ENCODE measurements at places on chromosomes 2 and 18.

DNA sequence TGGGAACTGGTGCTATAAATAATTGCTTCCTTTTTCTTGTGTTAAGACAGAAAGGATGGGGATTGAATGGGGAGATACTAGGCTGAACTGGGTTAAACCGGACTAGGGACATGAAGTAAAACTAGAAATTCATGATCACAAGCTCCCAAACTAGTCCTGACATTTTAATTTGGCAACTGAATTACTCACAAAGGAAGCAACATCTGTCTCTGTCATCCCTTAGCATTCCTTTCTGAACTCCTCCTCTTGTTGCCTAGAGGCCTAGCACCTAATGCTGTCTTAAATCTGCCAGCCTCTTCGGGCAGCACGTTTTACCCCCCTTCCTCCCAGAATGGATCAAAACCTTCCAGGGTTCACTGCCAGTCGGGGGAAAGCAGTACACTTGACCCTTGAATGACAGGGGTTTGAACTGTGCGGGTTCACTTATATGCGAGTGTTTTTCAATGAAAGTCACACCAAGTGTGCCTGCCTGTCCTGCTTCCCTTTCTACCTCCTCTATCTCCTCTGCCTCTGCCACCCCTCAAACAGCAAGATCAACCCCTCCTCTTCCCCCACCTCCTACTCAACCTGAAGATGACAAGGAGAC lies 8.2 kb downstream of the KCTD1 start:
- no peak for DNase-seq

DNA sequence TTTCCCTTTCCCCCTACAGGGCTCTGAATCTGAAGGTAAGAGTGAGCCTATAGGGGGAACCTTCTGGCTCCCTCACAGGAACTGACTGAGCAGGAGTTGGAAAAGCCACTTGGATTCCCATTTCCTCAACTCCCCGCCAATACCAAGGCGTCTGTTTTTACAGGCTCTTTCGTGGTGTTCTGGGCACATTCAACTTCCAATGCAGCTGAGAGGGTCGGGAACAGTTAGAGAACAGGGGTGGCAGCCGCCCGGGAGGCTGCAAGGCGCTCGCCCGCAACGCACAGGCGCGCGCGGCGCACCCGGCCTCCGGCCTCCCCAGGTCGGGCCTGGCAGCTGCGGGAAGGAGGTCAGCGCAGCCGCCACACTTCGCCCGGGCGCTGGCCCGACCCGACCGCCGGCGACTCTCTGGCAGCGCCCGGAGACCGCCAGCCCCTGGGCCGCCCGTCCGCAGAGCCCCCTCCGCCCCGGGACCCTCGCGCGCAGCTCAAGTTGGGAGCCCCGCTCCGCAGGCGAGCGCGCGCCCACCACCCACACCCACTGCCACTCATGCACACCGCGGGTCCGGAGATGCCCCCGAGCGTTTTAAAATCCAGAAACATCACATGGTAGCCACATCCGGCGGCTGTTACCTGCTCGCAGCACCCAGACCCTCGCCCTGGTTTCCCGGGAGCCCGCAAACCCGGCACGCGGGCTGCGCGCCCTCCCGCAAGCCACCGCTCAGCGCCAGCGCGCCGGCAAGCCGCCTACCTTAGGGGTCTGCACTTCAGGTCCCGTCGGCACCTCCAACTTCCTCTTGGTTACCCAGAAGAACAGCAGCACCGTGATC lies 816 bp downstream of the GALNT14 start:
- DNase-seq = no peak

DNA sequence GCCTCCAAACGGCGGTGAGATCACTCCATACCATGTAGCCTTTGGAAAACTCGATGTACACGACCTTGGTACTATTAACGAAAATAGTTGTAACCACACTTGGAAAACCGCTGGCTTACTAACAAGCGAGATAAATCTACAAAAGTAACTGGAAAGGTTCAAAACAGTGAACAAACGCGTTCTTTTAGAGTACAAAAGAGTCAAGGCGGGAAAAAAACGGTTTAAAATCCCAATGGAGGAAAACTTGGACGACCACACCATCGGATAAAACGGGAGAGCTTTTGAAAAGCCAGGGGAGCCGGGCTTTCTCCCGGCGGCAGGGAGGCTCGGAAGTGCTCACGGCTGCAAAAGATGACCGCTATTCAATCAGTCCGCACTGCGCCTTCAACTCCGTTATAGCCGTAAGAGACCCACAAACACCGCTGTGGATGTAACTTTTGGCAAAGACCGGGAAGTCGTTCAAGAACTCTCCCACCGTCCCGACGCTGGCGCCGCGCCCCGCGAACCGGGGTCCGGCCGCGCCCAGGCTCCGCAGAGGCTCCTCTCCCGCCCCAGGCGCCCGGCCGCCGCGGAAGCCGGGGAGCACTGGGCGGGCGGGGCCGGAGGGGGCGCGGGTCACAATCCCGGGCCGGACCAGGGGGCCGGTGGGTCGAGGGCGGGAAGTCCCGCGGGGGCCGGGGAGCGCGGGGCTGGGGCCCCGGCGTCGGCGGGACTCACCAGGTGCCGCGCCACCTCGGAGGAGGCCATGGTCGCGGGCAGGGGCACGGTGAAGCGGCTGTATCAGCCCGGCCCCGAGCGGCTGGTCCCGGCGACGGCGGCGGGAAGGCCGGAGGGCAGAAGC lies 465 bp downstream of the SEPTIN10 start:
- no peak for DNase-seq

DNA sequence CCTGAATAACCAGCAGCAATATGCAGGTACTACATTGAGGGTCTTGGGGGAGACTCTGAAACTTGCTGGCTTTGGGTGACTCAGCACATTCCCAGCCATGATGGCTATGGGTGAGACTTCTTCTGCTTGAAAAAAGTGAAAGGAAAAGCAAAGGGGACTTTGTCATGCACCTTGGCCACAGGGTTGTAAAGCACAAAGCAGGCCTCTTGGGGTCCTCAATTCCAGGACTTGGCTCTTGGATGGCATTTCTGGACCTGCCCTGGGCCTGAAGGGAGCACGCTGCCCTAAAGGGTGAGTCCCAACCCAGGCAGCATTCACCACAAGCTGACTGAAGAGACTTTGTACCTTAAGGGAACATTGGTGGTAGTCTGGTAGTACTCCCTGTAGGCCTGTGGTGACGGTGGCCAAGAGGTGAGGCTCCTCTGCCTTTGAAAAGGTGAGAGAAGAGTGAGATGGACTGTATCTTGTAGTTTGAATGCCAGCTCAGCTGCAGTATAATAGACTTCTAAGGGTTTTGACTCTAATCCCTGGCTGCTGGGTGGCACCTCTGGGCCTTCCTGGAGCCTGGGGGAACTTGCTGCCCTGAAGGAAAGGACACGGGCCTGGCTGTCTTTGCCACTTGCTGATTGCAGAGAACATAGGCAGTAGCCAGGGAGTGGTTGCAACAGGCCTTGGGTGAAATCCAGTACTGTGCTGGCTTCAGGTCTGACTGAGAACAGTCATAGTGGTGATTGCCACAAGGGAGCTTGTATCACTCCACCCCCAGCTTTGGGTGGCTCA lies 36.5 kb upstream of the CYTIP start:
- DNase-seq = no peak

DNA sequence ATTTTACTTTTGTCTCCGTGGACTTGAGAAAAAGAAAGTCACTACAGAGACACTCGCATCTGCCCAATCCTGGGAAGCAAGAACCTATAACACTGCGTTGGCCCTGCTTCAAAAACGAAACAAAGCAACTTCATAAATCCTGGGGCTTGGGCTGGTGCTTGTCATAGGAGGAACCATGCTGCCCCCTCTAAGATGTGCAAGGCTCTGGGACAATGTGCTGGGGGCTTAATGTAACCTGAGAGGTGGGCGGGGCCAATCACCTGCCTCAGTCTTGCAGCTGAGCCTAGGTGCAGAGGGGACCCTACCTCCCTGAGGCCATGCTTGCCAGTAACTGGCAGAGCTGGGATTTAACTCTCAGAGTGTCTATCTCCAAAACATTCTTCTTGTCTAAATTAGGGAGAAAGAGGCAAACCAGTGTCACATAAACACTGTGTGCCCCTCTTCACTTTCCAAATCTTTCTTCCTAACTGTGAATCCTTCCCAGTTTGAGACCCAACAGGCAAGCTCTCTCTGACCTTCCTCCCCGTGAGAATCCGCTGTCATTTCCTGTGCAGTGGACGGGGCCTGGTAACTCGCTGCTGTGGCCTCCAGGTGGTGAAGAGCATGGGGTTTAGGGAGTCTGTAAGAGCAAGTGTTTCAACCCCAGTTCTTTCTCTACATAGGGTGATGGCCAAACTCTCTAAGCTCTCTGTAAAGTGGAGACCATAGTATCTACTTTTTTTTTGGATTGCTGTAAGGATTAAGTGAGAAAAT lies 115.1 kb downstream of the ACKR3 start:
- no peak for DNase-seq

DNA sequence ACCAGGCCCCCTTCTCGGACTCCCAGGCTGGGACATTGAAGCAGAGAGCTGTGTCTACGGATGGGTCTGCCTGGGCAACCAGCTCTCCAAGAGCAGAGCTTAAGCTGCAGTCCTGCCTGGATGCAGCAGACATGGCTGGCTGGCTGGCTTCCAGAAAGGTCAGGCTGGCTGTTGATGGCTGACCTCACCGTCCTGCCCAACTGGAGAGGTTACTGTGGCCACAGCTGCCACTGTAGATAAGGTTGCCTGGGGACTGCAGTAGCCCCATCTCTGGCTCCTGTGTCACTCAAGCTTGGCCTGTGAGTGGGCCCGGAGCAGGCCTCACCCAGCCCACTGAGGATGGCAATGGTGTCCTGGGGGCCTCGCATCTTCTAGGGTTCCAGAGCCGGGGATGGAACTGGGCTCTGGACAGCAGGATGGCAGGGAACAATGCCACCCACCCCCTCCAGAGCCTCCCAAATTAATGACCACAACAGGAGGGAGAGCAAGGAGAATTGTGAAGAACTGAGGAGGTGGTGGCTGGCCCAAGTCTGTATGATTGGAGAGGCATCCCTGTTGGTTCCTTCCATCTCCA lies 37.0 kb upstream of the FOSL2 start:
- DNase-seq = no peak

DNA sequence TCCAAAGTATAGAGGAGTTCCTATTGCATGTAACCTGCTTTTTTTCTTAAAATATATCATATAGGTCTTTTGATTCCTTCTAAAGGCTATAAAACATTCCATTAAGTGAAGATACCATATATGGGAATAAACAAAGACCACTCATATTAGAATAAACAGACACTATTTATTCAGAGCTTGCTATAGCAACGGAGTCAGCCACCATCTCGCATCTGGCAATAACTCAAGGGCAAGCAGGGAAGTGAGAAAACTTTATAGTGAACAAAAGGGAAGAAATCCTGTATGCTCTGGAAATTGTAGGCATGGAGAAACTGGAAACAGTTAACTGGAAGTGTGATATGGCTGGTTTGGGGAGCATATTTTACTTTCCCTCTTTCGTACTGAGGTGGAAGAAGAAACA lies 301.9 kb downstream of the PTH2R start:
- no peak for DNase-seq

DNA sequence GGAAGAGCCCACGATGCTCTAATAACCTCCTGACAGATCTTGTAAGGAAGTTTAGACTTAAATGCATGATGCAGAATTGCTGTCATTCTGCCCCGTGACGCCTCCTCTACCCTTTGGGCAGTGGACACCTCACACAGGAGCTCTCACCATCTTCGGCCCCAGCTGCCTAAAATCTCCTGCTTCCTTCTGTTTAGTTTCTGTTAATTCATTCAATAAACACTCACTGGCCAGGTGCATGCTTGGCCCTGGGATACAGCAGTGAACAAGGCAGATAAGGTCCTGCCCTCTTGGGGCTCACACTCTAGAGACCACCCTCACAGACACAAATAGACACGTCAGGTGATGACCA lies 81.1 kb downstream of the SEPTIN10 start:
- no peak for DNase-seq

- no peak for DNase-seq
Measured at GRCh38 chr2:67399144-67399543, 2.0 kb downstream of the ETAA1 start.

DNA sequence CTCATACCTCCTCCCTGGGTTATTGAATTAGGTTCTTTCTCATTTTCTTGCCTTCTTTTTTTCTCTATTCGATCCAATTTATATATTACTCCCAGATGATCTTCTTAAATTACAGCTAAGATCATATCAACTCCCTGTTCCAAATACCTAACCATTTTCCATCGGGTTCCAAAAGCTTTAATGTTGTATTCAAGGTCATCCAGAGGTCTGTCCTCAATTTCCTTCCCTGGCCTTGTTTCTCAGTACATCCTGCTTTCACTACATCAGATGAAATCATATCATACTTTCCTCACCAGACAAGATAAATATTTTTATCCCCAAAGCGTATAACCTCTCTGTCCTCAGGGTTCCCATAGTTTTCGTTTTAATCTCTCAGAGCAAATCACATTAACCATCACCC lies 36.3 kb upstream of the GREB1L start:
- DNase-seq = no peak

DNA sequence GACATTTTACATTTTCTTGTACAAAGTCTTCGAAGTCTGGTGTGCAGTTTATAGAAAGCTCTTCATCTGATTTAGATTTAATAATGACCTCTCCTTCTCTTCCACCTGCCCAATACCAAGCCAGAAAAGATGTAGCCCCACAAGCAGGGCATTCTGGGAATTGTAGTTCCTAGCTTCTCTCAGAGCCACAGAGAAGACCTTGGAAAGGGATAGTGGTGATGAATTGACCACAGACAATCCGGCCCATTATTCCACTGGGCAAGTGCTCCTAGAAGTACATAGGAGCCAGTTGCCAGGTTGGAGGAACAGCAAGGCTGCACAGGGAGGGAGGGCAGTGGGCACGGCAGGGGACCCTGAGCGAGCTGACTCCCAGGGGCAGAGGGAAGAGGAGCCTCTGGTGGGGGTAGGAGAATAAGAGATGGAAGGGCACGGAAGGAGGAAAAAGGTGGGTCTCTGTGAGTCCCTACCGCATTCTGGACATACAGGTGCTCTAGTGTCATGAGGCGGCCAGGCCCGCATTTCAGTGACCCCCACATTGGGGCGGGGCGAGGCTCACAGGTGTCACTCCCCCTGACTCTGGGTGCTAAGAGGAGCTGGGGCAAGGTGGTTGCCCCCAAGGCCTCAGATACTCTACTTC lies 152.5 kb upstream of the HAAO start:
- DNase-seq = no peak

DNA sequence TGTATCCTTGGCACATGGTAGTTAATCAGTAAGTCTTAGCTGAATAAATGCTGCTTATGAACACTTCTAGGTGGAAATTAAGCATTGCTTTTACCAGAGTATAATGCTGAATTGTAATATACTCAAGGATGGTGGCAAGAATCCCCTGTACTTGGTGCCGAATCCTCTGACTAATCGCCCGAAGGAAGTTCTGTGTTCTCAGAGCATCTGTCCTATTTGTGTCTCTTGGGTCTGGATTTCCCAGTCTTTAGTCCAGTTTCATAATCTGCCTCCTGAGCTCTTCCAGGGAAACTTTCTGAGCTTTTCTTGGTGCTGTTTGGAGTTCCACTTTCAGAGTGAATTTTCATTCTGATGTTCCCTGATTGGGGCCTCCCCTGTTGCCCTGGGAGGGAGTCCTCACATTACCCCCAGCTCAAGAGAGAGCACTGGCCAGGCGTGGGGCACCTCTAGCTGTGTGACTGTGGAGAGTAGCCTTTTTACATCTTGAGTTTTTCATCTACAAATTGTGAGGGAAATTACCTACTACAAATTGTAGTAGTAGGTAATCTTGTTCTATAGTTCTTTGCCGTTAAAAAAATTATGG lies 144.9 kb downstream of the LTBP1 start:
- no peak for DNase-seq

All from GM12878 (cell line).